ENCODE measurements at places on chromosomes 1 and 21.

DNA sequence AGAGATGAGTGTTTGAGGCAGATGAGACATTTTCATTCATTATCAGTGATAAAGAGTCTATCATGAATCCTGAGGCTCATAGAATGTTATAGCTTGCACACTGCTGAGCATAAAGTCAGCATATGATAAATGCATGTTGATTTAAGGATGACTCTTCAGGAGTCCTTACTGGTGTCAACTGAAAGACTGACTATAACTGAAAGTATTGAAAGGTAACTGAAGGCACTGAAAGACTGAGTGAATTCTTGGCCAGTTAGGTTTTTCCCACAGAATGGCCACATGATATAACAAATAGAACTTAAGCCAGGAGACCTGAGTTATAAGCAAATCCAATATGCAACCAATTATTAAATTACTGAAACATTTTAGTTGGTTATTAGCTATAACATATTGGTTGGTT is 69.0 kb upstream of the HSD17B7 start:
- DNase-seq = no peak

- DNase-seq = no peak
Observed at GRCh38 chr1:2604156-2604843, 17.7 kb downstream of the PRXL2B start.

- no peak for DNase-seq
Observed at GRCh38 chr1:241020851-241021697, 335.9 kb downstream of the RGS7 start.

- no peak for DNase-seq
Observed at GRCh38 chr1:21451981-21452411, 12.1 kb downstream of the NBPF3 start.

- no peak for DNase-seq
Observed at GRCh38 chr1:114336360-114336759, 174.6 kb downstream of the TRIM33 start.

DNA sequence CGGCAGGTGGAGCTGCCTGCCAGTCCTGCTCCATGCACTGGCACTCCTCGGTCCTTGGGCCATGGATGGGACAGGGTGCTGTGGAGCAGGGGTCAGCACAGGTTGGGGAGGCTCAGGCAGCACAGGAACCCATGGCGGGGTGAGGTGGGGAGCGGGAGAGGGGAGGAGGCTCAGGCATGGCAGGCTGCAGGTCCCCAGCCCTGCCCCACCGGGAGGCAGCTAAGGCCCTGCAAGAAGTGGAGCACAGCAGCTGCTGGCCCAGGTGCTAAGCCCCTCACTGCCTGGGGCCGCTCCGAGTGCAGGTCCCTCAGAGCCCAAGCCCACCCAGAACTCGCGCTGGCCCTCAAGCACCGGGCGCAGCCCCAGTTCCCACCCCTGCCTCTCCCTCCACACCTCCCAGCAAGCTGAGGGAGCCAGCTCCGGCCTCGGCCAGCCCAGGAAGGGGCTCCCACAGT is 691 bp upstream of the GBP5 start:
- DNase-seq = no peak

DNA sequence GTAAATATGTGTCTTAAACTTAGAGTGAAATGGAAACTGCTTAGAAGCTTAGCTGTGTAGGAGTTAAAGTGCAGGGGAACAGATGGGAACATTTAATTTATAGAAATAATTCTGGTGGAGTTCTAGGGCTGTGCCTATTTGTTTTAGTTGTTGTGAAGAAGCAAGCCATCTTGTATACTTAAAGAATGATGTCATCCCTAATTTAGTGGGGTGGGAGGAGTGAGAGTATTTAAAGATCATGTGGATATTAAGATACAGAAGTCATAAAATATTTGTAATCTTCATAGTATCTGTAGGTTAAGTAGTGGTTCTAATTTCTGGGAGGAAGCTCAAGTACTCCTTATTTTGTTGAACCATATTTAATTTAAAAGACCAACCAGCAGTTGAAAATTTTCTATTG is 41.5 kb downstream of the BACH1 start:
- DNase-seq = no peak

DNA sequence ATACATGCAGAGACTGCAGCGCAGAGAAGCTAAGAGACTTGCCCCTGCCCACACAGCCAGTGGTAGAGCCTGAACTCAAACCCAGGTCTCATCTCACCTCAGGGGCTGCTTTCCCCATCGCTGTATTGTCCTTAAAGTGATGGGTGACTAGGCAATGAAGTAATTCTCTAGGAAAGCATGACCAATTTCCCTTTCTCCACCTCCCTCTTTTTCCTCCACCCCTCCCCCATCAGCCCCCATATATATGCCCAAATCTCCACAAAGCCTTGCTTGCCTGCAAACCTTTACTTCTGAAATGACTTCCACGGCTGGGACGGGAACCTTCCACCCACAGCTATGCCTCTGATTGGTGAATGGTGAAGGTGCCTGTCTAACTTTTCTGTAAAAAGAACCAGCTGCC is at the start of gene IL24:
Gene IL24 (plus strand): TSS at position 269 of the 400 bp plus-strand sequence. CDS start 390 bp downstream, outside the sequence.
- DNase-seq = no peak

GRCh38 chr1:184896000-184896399 is 78.3 kb downstream of the NIBAN1 start:
- no peak for DNase-seq

DNA sequence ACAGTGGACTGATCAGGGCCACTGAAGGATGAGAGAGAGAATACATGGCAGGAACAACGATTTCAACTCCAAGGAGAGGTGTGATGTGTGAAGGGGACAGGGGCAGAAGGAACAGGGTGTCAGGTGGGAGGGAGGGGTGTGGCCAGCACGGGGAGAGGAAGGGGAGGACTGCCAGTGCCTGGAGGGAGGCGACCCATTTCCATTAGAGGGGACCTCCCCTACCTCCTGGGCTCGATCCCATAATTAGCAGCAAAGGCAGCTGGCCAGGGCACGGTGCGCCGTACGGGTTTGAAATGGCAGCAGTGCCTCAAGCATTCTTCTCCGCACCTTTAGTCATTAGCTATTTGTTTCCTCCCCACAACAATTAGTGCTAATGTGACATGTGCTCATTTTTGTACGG is 22.7 kb downstream of the CRYAA start:
- DNase-seq = peak; percentile 18

DNA sequence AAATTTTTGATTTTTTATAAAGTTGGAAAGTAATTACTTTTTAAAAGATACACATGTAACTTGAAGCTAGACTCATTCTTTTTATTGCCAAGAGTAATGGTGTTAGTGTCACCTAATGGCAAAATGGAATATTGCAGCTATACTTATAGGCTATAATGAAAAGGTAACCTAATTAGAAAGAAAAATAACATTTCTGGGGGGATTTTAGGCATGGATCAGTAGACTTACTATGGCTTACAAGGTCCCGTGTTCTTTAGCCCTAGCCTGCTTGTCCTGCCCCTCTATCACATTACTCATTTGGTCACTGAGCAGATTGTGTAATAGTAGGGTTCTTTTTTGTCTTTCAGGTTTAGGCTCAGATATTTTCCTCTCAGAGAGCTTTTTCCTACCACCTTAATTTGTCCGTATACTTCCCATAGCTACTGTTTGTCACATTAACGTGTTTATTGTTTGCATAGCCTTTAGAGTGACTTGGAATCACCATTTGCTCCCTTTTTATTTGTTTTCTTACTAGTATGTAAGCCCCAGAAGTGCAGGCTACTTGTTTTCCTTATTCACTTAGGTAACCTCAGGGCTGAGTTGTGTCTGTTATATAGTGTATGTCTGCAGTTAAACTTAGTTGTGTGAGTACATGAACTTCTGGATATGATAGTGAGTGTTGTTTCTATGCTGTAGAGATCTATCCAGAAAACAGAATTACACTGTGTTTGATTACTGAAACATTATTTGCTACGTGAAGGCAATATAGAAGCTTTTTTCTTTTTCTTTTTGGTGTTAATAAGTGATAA is 58.7 kb downstream of the RABGAP1L start:
- DNase-seq = peak; percentile 14

DNA sequence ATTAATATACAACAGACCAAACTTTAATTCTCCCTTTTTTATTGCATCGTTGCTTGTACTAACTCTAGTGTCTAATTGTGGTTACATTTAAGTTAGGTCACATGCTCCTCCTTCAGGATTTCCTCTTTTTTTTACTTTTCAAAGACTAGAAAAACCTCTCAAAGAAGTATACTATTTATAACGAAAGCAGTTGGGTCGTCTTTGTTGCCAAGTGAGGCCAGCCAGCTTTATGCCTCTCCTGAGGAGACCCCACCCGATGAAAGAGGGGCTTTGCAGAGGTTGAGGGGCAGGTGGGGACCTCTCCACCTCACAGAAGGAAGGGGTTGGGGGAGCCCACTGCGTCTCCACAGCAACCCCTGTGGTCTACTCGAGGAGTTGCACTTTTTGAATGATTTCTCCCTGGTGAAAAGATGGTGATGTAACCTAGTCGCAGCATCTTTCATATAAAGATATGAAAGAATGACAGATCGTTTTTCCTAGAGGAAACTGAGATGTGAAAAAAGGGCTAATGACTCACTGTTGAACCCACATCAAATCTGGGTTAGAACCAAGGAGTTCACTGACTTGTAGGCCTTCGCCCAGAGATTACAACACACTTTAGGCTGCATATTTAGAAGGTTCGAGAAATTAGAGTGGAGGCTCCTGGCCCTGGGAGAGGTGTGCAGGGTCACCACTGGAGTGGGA is 6.4 kb downstream of the TGFB2 start:
- no peak for DNase-seq

DNA sequence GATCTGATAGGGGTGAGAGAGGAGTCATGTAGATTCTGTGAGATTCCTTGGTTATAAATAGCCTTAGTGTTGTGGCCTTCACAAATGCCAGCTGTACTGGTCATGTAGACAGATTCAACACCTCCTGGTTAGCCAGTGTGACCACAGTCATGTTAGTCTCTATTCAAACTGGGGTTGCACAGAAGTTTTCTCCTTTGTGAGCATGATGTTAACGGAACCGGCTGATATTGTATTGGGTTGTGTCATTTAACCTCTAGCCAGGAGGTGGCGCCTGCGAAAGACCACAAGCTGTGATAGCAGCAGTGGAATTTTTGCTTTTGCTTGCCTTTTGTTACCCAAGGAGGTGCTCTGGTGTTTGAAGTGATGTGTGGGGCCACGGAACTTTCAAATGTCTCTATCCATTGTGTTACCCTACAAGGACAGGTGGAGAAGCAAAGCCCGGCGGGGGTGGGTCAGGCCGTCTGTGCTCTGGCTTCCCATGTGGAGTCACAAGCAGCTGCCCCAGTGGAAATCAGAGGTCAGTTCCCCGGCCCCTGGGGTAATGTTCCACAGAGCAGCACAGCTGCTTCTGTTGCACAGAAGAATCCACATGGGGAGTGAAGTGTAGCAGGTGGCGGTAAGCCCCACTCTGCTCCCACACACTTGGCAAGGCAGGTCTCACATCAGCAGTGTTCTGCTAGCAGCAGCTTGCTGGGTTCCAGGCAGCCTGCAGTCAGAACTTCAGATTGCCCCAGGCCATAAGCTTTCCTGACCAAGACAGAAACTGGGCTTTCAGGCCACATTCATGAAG is 112.6 kb downstream of the ADAMTS1 start:
- no peak for DNase-seq

All from NCI-H146 (cell line).